ENCODE measurements at places on chromosomes 1 and 21.

DNA sequence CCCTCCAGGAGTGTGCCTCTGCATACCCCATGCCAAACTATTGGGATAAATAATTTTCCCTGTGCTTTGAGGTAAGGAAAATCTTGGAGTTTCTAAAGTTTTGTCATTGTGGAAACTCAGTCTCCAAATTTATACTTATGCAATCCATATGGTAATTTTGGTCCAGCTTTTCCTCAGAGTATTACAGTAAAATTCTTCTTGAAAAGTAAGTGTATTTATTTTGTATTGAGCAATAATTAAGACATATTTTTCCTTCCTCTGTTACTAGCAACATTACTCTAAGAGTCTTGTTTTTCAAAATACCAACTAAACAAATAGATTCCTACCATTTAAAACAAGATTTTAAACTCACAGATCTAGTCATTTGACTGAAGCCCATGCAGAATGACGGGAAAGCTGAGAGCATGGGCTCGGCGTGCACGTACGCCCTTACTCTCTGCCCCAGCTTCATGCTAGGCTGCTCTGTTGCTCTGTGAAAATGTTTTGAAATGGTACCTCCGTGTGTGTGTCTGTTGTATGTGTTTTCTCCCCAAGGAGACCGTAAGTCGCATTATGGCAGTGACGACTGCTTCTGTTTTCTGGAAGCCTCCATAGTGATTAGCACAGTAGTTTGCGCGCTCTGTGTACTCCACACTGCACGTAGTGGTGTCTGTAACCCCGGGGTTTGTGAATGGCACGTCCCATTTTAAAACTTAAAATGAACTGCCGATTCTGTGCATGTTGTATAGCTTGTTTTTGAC is 165.3 kb downstream of the SDCCAG8 start:
- no peak for DNase-seq

- DNase-seq = no peak
Measured at GRCh38 chr1:163093579-163093978, 24.4 kb downstream of the RGS4 start.

DNA sequence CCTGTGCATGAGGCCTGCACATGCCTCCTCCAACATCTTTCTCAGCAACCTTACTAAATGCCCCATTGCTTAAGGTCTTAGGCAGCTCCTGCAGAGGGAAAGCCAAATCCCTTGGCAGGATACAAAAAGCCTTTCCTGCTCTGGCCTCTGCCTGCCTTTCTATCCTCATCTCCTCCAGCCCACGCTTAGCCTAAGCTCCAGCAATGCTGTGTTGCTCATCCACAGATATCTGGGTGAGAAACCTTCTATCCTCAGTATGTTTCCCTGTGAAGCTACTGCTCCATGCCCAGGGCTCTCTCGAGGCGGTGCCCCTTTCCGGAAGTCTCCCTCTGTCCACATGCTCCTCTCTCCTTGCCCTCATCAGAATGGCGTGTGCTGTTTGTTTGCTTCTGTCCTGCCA is 37.0 kb upstream of the CCSAP start:
- DNase-seq = no peak

- no peak for DNase-seq
Measured at GRCh38 chr1:31639543-31639942, 5.1 kb downstream of the PEF1 start.

DNA sequence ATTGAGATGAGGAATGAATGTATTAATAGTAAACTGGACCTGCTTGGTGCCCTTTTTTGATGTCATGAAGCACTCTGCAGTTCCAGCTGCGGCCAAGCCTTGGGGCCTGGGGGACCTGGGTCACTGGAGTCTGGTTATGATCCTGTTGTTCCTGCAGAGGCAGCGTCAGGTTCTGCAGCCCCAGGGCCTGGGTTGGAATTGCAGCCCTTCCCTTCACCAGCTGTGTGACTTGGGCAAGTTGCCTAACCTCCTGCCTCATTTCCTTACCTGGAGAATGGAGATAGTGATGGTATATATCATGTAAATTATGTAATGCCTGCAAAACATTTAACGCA is 9.1 kb upstream of the ATP5PO start:
- no peak for DNase-seq

- DNase-seq = no peak
Measured at GRCh38 chr1:7585216-7585907, 185.7 kb upstream of the VAMP3 start.

- peak; percentile 83 for DNase-seq
Measured at GRCh38 chr1:150548632-150549495, at the start of gene ADAMTSL4. Gene ADAMTSL4 (plus strand): TSS chr1:150549408. CDS start chr1:150552289, 2,881 bp downstream.

DNA sequence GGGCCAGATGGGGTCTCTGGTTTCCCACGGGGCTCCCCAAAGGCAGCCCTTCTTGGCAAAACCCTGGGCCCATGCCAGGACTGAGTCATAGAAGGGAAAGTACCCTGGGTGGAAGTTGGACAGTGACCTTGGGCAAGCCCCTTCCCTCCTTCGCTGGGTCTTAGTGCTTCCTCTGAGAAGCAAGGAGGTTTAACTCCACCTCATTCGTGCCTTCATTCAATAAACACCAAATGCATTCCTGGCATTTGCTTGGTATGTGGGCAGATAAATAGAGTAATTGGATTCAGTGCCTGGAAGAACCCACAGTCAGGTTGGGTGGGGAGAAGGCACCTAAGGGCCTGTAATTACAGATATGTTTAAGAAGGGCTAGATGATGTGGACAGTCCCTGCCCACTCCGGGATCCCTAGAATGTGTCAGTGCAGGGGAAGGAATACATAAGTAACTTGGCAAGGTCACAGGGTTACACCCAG is 36.3 kb upstream of the CITED4 start:
- DNase-seq = no peak

DNA sequence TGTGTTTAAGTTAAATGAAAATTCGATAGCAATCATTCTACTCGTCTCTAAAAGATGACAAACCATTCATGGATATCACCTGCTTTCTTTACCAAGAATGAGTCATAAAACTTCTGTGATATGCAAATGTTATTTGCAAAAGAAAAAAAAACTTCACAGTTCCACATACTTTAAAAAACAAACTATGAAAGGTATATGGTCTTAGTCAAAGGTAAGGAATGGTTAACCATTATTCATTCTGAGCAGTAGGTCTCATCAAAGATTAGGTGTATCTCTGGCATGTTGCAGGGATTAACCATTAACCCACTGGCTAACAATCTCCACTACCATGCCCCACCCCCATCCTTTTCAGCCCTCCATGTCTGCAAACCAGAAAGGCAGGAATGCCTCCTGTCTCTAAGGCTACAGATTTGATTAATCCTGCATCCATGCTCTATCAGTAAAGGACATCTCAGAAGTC is 44.4 kb downstream of the PTPN14 start:
- DNase-seq = no peak

DNA sequence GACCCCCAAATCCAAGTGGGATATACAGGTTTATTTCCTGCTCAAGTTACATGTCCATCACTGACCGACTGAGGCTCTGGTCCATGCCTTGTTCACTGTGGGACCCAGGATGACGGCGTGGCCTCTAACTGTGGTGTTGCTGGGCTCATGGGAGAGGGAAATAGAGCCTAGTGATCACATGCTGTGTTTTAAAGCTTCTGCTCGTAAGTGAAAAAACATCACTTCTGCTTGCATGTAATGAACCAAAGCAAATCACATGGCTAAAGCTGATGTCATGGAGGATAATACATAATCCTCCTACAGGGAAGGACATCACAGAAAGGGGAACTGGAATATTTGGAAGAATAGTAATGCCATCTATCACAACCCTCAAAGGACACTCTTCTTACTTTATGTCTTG is 107.6 kb downstream of the FASLG start:
- no peak for DNase-seq

- DNase-seq = peak; percentile 2
Measured at GRCh38 chr1:109821221-109821669, 57.5 kb upstream of the EPS8L3 start.

GRCh38 chr1:101356013-101356412 is 119.2 kb downstream of the S1PR1 start:
- DNase-seq = no peak

DNA sequence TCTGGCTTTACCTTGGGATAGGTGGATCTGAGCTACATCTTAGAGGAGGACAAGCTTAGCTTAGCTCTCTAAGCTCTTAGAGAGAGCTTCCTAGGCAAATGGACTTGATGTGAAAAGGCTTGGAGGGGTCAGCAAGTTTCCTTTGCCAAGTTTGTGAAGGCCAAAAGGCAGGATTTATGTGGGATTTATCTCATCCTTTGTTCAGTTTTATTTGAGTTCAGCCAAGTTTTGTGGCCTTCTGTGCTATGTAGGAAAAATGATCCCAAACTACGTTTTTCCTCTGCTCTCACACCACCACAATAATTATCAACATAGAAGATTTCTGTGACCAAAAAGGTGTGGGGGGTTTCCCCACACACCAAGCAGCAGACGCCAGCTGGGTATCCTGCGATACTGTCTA is 26.0 kb upstream of the RNF11 start:
- no peak for DNase-seq

DNA sequence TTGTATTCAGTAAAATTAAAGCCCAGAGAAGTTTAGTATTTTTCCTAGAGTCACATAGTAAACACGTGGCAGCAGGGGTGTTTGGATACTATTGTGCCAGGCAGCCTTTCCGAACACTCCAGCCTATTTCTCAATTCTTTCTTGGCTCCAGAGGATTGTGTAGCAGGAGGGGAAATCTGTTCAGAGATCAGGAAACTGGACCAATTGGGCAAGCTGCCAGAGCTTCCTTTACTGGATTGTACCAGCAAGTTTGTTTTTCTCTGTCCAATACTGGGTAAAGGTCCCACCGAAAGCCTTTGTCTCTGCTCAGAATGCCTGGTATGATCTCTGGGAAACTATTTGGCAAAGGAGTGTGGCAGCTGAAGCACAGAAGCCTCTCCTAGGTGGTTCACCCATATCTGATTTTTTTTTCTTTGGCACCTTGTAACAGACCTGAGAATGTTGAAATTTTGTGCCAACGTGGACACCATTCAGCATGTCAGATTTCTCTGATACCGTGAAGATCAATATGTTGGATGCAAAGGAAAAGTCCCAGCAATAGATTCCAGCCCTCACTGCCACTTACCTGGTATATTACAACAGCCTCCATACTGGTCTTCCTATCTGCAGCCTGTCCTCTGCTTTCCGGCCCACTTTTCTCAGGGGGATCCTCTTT is 126.2 kb downstream of the FGGY start:
- DNase-seq = no peak

DNA sequence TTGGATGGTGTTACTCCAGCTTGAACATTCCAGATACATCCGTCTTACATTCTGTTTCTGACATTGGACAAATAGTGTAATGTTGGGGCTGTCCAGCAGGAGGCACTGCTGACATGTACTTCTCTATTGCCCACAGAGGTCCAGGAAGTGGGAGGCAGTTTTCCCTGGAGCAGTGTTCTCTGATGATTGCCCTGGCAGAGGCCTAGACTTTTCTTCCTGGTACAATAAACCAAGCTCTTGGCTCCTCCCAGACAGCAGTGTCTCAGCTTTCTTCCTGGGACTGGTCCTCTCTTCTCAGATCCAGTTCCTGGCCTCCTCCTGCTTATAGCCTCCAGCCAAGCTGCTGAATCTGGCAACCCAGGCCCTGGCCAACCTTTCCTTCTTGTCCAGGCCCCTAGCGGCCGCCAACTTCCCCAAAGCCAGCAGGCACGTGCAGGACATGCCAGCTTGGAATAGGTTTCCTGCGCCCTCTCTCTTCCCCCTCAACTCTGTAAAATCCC is 14.9 kb upstream of the IFNLR1 start:
- peak; percentile 53 for DNase-seq

- DNase-seq = no peak
Measured at GRCh38 chr1:71080230-71080738, 551 bp downstream of the ZRANB2 start.

DNA sequence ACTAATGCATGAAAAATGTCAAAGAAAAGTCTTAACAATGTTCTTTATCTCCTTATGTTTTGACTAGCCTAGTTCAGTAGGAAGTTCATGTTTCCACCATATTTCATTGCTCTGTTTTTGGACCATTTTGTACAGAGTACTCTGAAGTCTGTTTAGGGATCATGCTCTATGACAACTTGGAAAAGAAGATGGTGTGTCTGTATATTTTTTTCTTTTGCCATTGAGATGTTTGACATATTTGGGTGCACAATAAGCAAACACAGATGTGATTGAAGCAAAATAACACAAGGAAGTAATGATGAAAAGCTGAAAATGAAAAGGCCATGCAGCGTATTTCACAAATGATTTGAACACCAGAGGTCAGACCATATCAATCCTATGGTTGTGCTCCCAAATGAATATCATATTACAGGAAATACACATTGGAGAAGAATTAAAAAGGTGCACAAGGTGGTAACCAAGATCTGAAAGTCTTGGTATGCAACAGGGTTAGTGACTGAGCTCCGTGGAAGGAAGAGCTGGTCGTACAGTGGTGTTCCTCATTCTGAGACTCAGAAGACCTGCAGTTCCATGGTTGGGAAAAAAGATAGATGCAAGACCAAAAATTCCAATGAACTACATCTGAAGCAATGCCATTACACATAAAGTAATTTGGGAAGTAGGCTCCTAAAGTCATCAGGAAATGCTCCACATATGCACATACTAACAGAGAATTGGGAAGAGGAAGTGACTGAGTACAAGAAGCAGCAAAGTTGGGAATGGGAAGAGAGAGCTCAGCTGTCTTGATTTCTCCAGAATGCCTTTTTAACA is 463.5 kb downstream of the LMO4 start:
- DNase-seq = no peak

DNA sequence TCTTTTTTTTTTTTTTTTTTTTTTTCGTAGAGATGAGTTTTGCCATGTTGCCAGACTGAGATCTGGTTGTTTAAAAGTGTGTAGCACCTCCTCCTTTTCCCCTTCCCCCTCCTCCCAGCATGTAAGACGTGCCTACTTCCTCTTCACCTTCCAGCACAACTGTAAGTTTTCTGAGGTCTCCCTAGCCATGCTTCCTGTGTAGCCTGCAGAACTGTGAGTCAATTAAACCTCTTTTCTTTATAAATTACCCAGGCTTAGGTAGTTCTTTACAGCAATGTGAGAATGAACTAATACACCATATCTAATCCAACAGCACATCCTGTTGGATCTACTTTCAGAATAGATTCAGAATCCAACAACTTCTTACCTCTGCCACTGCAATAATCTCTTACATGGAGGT is 111.1 kb downstream of the CLIC6 start:
- no peak for DNase-seq
